ENCODE measurements at places on chromosomes 12 and 14.

DNA sequence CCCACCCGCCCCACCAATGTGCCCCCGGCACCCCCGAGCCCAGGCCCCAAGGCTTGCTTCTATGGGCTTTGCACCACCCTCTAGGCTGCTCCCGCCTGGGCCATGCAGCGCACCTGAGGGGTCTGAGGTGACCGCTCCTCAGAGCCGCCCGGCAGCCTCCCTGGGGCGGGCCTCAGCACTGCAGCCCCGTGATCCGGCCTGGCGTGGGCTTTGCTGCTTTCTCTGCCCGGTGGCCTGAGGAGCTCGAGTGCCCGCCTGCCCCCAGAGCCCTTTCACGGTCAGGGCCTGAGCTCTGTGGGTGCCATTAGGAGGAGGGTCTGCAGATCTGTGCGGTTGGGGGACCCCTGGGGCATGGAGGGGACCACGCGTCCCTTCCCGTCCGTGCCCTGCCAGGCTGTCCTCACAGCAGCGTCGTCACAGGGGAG lies 6.2 kb downstream of the MTA1 start:
- no peak for DNase-seq

DNA sequence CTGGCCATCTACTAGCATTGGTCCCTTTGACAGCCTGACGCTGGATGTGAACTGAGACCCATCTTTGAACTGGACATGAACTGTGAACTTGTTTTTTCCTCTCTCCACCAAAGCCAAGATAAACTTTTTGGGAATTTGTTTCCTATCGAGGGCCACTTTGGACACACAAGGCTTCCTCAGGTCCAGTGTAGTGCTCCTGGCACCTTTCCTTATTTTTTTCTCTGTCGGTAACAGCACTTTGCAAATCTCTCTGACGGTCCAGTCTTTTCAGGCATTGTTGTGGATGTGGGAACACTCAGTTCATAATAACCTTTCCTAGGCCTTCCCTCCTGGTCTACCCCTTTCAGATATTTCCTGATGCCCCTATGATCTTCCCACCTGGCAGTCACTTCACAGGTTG lies 5.0 kb downstream of the KCNA1 start:
- DNase-seq: no peak

DNA sequence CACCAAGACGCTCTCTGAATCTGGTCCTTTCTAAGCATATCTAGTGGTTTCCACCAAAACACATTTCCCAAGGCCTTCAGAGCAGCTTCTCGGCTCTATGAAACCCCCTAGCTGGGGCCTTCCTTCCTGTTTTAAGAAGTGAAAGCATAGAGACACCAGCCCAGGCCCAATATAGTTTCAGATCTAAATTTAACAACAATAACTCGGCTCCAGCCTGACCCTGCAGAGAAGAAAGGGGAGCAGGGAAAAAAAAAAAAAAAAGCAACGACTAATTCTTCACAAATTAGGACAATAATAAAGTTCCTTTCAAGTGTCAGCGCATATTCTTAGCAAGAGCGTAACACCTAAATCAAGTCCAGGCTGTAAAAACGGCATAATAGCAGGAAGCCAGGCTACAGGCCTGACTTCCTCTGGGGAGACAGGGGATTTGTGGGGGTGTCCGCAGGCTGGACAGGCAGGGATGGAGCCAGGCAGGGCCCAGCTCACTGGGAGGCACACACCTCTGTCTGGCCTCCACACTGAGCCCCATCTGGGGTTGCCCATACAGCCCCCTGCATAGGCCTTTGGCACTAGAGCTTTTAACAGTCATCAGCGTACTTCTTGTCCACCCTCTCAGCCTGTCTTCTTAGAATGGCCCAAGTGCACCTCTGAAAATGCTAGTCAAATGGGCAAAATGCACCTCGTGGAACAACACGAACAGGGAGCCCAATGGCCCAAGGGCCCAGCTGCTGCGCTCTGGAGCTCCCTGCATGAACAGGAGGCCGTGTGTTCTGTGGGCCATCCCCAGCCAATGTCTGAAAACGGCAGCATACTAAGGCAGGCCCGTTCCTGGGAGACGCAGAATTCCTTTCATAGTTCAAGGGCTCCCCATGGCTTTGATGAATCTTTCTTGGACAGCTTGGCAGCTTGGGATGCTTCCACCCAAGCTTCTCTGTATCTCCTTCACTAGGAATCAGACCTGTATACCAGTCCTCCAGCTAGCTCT lies 772.9 kb downstream of the MED13L start:
- no peak for DNase-seq

GRCh38 chr12:106417926-106418910 lies 60.7 kb downstream of the POLR3B start:
- DNase-seq: no peak

- no peak for DNase-seq
Measured at GRCh38 chr14:75053396-75054291, 2.4 kb upstream of the MLH3 start.

- no peak for DNase-seq
Measured at GRCh38 chr12:108595711-108596647, 1.9 kb downstream of the TMEM119 start.

All from NAMALWA (cell line).